Activated CD4-positive, alpha-beta T cell treated with anti-CD3 and anti-CD28 coated beads, Interleukin-2, amount 50 U/mL, for 1 hour (primary cell): ENCODE measurements at places on chromosomes 2 and 18.

- no peak for DNase-seq
Measured at GRCh38 chr2:181083140-181083539, 102.7 kb downstream of the UBE2E3 start.

- no peak for DNase-seq
Measured at GRCh38 chr18:64091526-64091925, 57.4 kb downstream of the LINC00305 start.

DNA sequence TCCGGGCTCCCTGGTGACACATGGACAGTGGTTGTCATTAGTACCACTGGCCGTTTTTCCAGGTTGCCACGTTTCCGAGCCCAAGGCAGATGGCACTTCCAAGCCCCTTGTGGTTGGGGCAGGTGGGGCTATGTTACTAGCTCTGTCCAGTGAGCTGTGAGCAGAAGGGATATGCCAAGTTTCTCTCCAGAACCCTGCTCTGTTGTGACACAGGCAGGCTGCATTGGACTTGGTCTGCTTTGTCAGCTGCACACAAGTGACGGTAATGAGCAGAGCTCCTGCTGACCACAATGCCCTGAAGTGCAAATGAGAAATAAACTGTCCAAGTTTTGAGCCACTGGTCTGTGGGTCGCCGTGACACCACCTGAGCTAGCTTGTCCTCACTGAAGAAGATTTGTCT, 118.8 kb downstream of the GYPC start:
- DNase-seq, result no peak

DNA sequence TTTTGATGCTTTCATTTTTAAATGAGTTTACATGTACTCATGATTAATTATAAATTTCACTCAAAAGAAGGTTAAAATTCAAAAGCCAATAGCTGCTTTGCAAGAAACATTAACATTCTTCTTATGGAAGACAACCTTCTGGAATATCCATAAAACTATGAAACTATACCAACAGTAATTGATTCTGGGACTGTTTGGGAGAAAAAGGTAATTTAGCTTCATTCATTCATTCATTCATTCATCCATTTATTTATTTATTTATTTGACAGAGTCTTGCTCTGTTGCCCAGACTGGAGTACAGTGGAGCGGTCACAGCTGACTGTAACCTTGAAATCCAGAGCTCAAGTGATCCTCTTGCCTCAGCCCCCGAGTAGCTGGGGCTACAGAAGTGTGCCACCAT, 110.3 kb downstream of the NBAS start:
- no peak for DNase-seq

- DNase-seq, result no peak
Measured at GRCh38 chr2:164574931-164575330, 46.4 kb downstream of the GRB14 start.

GRCh38 chr18:10209302-10209701, 245.1 kb upstream of the APCDD1 start:
- DNase-seq, result no peak

GRCh38 chr2:39665811-39666490, at the start of gene TMEM178A:
Gene TMEM178A, plus strand, starts transcription at chr2:39665917. Its CDS starts 58 bp downstream, at chr2:39665975.
- no peak for DNase-seq

DNA sequence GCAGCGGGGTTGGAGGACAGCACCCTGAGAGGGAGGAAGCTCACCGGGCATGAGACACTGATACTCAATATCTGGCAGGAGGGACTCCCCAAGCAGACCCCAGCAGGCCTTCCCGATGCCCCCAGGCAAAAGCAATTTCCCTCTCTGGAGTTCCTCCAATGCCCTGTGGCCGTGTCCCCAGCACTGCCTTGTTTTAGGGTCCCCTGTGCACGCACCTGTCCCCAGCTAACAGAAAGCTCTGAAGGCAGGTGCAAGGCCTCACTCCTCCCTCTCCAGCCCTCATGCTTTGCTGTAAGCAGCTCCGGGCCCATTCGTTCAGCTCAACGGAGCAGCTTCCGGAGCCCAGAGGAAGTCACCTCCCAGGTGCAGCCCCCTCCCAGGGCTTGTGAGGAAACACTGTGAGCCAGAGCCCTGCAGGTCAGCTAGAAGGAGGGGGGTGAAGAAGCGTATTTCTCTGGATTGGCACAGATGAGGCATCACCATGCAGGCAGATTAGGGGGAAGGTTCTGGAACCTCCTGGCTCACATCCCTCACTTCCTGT, 50.3 kb upstream of the ID2 start:
- DNase-seq, result no peak

DNA sequence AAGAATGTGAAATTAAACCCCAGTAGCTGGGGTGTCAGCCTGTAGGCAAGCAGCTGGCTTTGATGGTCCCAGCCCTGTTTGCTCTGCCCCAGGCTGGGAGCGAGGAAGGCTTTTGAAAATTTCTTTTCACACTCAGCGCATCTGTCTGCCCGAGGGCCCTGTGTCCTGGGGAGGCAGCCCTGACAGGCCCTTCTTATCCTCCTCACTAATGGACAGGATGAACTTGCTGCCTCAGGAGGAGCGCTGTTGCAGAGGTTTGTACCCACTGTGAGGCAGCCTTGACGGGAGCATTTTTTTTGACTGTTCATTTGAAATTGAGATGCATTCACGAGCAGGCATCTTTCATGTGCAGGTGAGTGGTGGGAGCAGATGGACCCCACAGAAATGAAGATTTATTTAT, 62.4 kb downstream of the SERPINB8 start:
- no peak for DNase-seq
